T-helper 2 cell treated with Interferon-gamma antibody and Interleukin-4, amounts not matched to agents 5 μg/mL and 100 μg/mL, for 36 hours (primary cell): ENCODE measurements at places on chromosomes 2 and 18.
A peak's percentile ranks its signal among the peaks of the same experiment; 100 is the strongest.

DNA sequence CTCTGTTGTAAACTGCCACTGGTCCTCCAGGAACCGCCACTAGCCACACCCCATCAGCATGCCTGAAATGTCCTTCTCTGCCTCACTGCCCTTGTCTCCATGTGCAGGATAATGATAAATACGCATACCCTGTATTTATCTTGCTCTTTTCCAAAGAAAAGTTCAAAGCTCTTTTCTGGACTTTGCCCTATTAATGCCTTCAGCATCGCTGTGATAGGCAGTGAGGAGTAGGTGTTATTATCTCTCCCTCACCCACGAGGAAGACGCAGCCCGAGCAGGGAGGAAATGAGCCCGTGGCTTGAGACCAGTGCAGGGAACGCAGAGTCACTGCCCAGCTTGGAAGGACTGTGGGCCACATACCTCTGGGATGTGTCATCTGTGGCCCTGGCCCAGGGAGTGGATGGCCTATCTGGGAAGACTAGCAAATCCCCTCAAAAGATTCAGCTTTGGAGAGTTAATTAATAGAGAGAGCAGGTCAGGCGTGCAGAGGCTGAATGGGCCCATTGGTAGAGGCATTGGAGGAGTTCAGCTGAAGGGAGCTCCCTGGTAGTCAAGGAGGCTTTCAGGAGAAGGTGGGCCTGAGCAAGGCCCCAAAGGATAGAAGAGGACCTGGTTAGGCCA is 39.5 kb upstream of the MCFD2 start:
- peaks cover 11% of the 10 kb centered on the region for H3K4me1 ChIP-seq
- no peaks in the 10 kb centered on the region for H3K27me3 ChIP-seq
- H3K27ac ChIP-seq: no peak overlapping the region
- H3K4me3 ChIP-seq: no peak overlapping the region
- H3K36me3 ChIP-seq: peaks cover 54% of the 10 kb centered on the region

DNA sequence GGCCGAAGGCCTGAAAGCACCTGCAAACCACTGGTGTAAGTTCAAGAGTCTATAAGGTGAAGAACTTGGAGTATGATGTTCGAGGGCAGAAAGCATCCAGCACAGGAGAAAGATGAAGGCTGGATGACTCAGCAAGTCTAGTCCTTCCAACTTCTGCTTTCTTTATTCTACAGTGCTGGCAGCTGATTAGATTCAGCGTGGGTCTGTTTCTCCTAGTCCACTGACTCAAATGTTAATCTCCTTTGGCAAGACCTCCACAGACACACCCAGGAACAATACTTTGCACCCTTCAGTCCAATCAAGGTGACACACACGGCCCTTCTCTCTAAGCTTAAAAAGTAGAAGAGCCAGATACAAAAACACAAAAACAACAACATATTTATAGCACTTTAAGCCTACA is 43.4 kb downstream of the NMS start:
- H3K27me3 ChIP-seq: peaks cover 11% of the 10 kb centered on the region
- no peak overlapping the region for H3K4me3 ChIP-seq
- no peak overlapping the region for H3K27ac ChIP-seq
- H3K36me3 ChIP-seq: no peaks in the 10 kb centered on the region
- no peaks in the 10 kb centered on the region for H3K4me1 ChIP-seq

- peaks cover 2% of the 10 kb centered on the region for H3K4me1 ChIP-seq
- H3K27ac ChIP-seq: no peak overlapping the region
- H3K36me3 ChIP-seq: no peaks in the 10 kb centered on the region
- no peak overlapping the region for H3K4me3 ChIP-seq
- peaks cover 65% of the 10 kb centered on the region for H3K27me3 ChIP-seq
Observed at GRCh38 chr2:234949762-234950434, 1.9 kb upstream of the SH3BP4 start.

DNA sequence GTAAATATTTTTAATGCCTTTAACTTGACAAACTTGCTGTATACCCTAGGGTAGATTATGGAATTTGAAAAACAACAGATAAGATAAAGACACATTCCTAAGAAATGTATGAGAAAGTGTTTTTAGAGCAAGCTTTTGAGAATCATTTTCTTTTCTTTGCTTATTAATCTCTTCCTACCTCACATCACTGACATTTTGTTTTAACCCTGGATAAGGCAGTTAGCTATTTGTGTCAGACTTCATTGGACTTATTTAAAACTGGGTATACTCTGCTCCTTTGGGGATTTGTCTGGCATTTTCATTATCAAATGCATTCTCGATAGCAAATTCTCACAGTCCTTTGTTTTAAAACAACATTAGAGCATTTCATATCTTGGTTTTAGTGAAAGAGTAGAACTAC is 17.2 kb downstream of the EML4 start:
- DNase-seq: no peak
- H3K4me1 ChIP-seq: peaks cover 22% of the 10 kb centered on the region
- H3K4me3 ChIP-seq: no peak overlapping the region
- peaks cover 17% of the 10 kb centered on the region for H3K36me3 ChIP-seq
- no peak overlapping the region for H3K27ac ChIP-seq
- H3K27me3 ChIP-seq: no peaks in the 10 kb centered on the region

DNA sequence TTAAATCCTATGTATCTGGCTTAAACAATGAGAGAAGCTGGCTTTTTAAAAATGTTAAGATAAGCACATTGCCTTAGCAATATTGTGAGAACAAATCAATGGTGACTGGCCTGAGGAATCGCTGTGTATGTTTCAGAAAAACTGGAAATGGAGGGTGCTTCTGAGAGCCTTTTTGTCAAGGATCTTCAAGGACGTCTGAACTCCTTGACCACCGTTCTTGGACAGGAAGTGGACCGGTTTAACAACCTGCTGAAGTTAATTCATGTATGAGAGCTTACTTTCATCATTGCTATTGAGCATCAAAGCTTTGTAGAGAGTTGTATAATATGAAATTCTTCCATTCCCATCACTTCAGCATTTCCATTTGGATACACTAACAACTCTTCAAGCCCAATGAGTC is 72.6 kb downstream of the TRABD2A start:
- DNase-seq: no peak
- no peaks in the 10 kb centered on the region for H3K4me1 ChIP-seq
- no peak overlapping the region for H3K4me3 ChIP-seq
- no peak overlapping the region for H3K27ac ChIP-seq
- H3K27me3 ChIP-seq: peaks cover 5% of the 10 kb centered on the region

GRCh38 chr2:28624793-28625701 is 126.6 kb upstream of the PPP1CB start:
- peak; percentile 72 for DNase-seq
- H3K36me3 ChIP-seq: peaks cover 1% of the 10 kb centered on the region
- H3K27ac ChIP-seq: peak overlapping the region; percentile 88
- H3K4me3 ChIP-seq: peak overlapping the region; percentile 72
- peaks cover 66% of the 10 kb centered on the region for H3K4me1 ChIP-seq

DNA sequence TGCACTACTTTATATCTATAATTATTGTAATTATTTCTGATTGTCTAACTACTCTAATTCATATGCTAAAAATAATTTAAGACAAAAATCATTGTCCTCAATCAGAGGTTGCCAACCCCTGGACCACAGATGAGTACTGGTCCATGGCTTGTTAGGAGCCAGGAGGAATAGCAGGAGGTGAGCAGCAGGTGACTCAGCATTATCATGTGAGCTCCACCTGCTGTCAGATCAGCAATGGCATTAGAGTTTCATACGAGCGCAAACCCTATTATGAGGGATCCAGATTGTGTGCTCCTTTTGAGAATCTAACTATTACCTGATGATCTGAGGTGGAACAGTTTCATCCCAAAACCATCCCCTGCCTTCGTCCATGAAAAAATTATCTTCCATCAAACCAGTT is 1434.4 kb downstream of the LRP1B start:
- no peaks in the 10 kb centered on the region for H3K27me3 ChIP-seq
- H3K27ac ChIP-seq: no peak overlapping the region
- no peak overlapping the region for H3K4me3 ChIP-seq
- H3K4me1 ChIP-seq: no peaks in the 10 kb centered on the region
- no peaks in the 10 kb centered on the region for H3K36me3 ChIP-seq

GRCh38 chr2:127024769-127025358 is 82.1 kb downstream of the BIN1 start:
- peaks cover 48% of the 10 kb centered on the region for H3K27me3 ChIP-seq
- no peak overlapping the region for H3K27ac ChIP-seq
- H3K4me3 ChIP-seq: peak overlapping the region; percentile 74
- DNase-seq: no peak

GRCh38 chr2:5365871-5366461 is 326.2 kb upstream of the SOX11 start:
- no peaks in the 10 kb centered on the region for H3K4me1 ChIP-seq
- no peak overlapping the region for H3K27ac ChIP-seq
- peak; percentile 43 for DNase-seq

GRCh38 chr18:75314606-75315005 is 104.0 kb downstream of the TSHZ1 start:
- no peaks in the 10 kb centered on the region for H3K4me1 ChIP-seq
- H3K27ac ChIP-seq: no peak overlapping the region
- peaks cover 7% of the 10 kb centered on the region for H3K27me3 ChIP-seq
- no peak for DNase-seq

DNA sequence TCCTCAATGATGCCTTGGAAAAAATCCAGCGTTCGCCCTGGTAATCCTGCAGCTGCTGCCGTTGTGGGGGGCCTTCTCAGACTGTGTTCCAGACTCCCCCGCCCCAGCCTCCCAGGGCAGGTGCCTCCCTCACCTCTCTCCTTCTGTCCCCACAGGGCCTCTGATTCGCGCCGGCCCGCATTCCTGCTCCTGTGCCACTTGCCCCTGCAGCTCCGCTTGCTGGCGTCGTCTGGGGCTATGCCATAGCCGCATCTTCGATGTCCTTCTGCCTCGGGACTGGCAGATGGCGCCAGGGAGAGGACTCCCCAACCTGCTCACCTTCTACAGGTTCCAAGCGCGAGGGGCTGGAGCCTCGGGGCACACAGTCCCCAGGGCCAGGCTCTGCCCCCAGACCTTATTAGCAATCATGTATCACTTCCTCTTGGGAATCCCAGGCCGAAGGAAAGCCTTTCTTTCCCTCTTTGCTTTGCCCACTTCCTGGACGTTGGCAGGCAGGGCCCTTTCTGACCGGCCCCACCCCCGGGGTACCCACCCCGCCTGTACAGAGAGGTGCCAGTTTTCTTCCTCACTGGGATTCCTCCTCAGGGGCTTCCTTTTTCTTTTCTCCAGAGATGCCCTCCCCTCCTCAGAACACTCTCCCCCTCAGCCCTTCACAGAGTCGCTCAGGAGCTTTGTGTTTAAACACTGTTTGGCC is 4.4 kb downstream of the SPATA3 start:
- no peak overlapping the region for H3K27ac ChIP-seq

GRCh38 chr18:59870623-59871130 is 29.1 kb upstream of the PMAIP1 start:
- peaks cover 13% of the 10 kb centered on the region for H3K27me3 ChIP-seq
- no peak for DNase-seq
- peaks cover 20% of the 10 kb centered on the region for H3K4me1 ChIP-seq
- H3K27ac ChIP-seq: no peak overlapping the region

DNA sequence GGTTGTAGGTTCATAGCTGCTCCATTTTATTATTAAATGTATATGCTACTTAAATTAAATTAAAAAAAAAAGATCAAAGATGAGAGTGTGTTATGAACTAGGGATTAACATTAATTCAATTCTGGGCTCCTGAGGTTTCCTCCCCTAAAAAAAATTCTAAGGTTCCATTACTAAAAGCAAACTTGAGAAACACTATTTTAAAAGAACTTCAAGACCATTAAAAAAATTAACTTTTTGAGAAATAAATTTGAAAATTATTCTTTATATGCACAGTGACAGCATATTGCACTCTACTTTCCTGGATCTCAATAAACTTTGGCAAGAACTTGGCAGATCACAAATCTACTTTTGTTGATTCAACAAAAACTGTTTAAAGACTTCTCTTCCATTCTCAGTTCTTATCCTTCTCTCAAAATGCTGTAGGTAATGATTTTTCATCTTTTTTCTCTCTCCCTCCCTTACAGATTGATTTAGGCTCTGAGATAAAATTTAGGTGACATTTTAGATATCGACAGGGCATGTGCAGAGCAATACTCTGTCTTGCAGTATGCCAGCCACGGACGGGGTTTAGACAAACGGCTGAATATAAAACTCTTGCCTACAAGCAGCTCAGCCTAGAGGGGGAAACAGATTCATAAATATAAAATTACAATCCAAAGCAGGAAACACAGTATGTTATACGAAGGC is 592 bp upstream of the MARS2 start:
- no peak for DNase-seq
- peak overlapping the region; percentile 74 for H3K4me3 ChIP-seq
- peaks cover 2% of the 10 kb centered on the region for H3K27me3 ChIP-seq
- H3K27ac ChIP-seq: peak overlapping the region; percentile 78

DNA sequence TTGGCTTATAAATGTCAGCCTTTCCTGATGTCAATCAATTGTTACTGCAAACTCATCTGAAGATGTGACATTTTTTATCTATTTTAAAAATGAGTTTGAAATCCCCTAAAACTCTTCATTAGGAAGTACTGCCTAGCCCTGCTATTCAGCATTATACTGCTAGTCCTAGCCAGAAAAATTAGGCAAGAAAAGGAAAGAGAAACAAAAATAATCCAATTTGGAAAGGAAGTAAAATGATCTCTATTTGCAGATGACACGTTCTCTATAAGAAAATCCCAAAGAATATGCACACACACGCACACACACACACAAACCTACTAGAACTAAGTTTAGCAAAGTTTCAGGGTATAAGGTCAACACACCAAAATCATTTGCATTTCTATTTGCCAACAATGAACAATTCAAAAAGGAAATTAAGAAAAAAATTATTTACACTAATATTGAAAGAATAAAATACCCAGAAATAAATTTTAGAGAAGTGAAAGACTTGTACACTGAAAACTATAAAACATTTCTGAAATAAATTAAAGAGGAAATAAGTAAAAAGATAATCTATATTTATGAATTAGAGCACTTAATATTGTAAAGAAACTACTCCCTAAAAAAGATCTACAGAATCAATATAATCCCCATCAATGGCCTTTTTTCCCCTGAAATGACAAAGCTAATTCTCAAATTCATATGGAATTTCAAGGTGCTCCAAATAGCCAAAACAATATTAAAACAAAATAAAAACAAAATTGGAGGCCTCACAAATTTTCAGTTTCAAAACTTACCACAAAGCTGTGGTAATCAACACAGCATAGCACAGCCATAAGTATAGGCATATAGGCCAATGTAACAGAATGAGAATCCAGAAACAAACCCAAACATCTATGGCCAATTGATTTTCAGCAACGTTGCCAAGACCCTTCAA is 433.7 kb upstream of the TRIB2 start:
- peaks cover 28% of the 10 kb centered on the region for H3K4me1 ChIP-seq
- no peak overlapping the region for H3K4me3 ChIP-seq
- no peak for DNase-seq
- H3K27me3 ChIP-seq: peaks cover 52% of the 10 kb centered on the region
- H3K36me3 ChIP-seq: no peaks in the 10 kb centered on the region
- H3K27ac ChIP-seq: no peak overlapping the region
